ENCODE measurements at places on chromosomes 13 and 19.

DNA sequence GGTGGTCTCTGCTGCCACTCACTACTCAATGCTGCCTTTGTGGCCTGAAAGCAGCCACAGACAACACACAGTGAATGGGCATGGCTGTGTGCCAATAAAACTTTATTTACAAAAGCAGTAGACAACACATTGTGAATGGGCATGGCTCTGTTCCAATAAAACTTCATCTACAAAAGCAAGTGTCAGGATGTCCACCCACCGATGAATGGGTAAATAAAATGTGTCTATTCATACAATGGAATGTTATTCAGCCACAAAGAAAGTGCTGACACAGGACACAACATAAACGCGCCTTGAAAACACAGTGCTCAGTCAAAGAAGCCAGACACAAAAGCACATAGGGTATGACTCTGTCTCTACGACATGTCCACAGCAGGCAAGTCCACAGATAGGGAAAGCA lies 20.1 kb downstream of the ZSCAN5A start:
- DNase-seq: no peak

DNA sequence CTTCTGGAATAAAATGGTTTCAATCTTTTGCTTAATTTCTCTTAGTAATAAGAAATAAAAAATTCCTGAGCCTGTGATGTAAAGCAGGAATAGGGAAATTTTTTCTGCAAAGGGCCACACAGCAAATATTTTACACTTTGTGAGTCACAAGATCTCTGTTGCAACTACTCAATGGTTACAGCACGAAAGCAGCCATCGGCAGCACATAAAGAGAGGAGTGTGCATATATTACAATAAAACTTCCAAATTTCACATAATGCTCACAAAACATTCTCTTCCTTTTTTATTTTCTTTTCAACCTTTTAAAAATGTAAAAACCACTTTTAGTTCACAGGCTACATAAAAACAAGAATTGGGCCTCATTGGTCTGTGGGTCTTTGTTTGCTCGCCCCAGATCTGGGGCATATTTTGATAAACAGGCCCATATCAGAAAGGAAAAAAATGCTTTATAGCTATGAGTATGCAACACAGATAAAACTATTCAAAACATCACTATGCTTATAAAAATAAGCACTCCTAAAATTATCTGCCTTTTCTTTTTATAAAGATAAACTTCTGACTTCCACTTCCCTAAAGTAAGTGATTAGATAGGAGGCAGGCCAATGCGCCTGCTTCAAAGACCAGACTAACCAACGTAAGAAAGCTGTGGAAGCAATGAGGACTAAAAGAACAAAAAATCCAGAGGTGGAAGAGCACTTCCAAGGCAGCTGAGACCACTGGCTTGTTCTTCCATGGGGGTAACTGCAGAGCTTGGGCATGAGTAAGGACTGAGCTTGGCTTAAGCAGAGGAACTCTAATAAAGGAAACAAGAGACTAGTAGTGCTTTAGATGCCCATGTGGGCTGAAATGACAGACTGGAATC lies 26.5 kb downstream of the MYCBP2 start:
- DNase-seq: no peak

- no peak for DNase-seq
These were observed 65.0 kb downstream of the RASA3 start for GRCh38 chr13:114067381-114067885.

DNA sequence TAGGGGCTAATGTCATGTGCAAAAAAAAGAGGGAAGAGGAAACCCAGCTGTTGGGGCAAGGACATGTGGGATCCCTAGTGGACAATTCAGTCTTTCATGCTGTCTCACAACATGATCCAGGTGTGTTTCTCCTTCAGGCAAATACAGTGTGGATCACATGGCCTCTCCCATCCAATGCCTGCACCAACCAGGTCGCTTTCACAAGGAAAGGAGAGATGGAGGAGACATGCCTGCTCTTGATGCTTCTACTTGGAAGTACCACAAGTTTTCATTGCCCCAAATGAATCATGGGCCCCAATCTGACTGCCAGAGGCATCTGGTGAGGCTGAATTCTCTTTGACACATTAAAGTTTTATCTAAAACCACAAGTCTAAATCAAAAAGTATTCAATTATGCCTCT lies 82.1 kb downstream of the DLEU7 start:
- no peak for DNase-seq

GRCh38 chr19:4059891-4060620 lies 6.6 kb downstream of the ZBTB7A start:
- no peak for DNase-seq

- DNase-seq: no peak
These were observed 83.5 kb downstream of the SLC7A1 start for GRCh38 chr13:29511980-29512379.

- DNase-seq: peak; percentile 89
These were observed 100.6 kb upstream of the PABPC3 start for GRCh38 chr13:24995225-24995804.

- DNase-seq: no peak
These were observed 13.0 kb downstream of the NMRK2 start for GRCh38 chr19:3945838-3946237.

- DNase-seq: no peak
These were observed 23.3 kb downstream of the GATAD2A start for GRCh38 chr19:19428746-19429145.

DNA sequence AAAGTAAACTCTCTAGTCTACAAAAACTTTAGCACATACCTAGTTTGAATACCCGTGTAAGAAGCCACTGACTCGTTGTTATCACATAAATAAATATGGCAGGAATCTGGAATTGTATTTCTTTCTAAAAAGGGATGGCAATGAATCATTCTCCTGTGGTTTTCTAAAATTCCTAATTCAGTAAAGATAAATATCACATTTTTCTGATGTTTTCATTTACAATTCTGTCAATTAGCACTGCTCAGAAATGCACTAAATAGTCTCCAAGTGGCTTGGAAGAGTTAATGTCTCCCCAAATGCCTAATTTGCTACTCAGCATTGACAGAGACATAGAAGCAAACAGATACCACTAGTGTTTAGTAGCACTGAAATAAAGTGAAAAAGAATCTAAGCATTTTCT lies 547.7 kb upstream of the SLITRK1 start:
- DNase-seq: no peak

- no peak for DNase-seq
These were observed 857.4 kb downstream of the EFNB2 start for GRCh38 chr13:105678072-105678471.

DNA sequence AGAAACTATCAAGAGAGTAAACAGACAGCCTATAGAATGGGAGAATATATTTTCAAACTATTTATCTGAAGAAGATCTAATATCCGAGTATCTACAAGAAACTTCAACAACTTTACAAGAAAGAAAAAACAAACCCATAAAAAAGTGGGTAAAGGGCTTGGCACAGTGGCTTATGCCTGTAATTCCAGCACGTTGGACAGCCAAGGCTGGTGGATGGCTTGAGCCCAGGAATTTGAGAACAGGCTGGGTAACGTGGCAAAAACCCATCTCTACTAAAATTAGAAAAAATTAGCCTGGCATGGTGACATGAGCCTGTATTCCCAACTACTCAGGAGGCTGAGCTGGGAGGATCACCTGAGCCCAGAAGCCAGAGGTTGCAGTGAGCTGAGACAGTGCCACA lies 7.8 kb upstream of the LGALS16 start:
- DNase-seq: no peak

GRCh38 chr13:46476174-46476573 lies 76.8 kb upstream of the LRCH1 start:
- no peak for DNase-seq

All from SJCRH30 (cell line).